ENCODE measurements at places on chromosomes 4 and X.

- DNase-seq, result no peak
Observed at GRCh38 chr4:159015841-159016240, 87.0 kb upstream of the RAPGEF2 start.

- no peak for DNase-seq
Observed at GRCh38 chr4:17376205-17376604, 135.7 kb downstream of the QDPR start.

GRCh38 chr4:15489551-15489950, 19.9 kb downstream of the CC2D2A start:
- DNase-seq, result no peak

- no peak for DNase-seq
Observed at GRCh38 chr4:70544279-70544868, 26.0 kb downstream of the AMTN start.

GRCh38 chr4:29852537-29852936, 867.6 kb upstream of the PCDH7 start:
- no peak for DNase-seq

- DNase-seq, result no peak
Observed at GRCh38 chr4:110641218-110641617, 18.3 kb upstream of the PITX2 start.
